Hindlimb muscle (tissue), 1 donor: ENCODE measurements at places on chromosomes 12 and 14. TPM values are rescaled to one million over a fixed set of nuclear protein-coding genes. Genes with fewer than 3 reads are reported as not detected.
A peak's percentile ranks its signal among the peaks of the same experiment; 100 is the strongest.

GRCh38 chr14:58942516-58942915 is 246.0 kb upstream of the DAAM1 start:
- no peak for DNase-seq

DNA sequence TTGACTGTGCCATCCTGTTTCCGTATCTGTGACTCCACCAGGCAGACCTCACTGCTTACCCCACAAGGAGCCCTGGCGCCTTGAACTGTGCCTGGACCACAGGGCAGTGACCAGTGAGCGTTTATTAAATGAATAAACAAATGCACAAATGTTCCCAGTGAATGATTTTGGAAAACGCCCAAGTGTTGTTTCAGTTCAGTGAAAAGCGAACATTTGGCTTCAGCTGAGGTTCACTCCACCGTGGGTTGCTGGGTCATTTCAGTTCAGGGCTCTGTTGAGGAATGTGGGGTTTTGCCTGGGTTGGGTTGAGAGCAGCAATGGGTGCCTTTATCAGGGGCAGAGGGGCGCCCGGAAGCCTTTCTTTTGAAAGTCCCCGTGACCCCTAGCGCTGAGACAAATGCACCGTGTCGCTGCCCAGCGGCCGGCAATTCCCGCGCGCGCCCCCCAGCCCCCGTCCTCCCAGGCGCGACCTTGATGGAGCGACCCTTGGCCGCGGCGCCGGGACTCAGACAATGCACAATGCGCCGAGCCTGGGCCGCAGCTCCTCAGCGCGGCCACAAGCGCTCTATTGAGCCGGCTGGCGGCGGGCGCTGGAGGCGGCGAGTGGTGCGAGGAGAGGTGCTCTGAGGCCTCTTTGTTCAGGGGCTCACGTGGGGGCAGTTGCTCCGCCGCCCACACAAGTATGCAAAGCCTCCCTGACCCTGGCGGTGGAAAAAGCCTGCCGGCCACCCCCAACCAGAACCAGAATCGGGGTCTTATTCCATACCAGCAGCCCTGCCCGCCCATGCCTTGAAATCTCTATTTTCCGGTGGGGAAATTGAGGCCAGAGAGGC is 40.5 kb upstream of the CLMN start:
- DNase-seq: no peak

DNA sequence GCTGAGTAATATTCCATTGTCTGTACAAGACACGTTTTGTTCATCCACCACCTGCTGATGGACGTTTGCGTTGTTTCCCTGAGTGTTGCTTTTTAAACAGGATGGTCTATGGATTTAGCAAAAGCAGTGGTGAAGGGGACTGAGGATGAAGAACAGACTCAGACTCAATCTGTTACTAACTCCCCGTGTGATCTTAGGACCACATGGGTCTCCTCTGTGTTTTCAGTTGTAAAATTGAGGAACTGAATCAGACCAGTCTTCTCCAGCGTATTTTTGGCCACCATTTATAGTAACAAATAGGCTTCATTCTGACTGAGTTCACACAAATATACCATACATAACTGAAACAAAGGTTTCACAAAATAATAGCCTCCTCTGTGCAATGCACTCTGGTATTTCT is 85.6 kb downstream of the FOXN3 start:
- DNase-seq: no peak

DNA sequence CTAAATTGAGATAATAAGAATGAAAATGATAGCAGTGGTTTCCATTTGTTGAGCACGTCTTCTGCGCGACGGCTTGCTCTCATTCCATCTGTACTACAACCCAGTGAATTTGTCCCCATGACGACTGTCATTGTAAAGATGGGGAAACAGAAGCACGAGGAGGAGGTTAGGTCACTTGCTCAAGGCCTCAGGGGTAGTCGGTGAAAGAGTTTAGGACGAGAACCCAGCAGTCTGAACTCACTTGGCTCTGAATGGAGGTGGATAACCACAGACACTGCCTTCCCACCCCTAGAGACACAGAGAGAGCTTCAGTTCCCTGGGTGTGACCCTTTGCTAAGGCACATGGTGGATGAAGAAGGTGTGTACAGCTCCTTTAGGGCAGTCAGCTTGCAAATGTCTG is 30.9 kb upstream of the PLEKHG3 start:
- DNase-seq: no peak

DNA sequence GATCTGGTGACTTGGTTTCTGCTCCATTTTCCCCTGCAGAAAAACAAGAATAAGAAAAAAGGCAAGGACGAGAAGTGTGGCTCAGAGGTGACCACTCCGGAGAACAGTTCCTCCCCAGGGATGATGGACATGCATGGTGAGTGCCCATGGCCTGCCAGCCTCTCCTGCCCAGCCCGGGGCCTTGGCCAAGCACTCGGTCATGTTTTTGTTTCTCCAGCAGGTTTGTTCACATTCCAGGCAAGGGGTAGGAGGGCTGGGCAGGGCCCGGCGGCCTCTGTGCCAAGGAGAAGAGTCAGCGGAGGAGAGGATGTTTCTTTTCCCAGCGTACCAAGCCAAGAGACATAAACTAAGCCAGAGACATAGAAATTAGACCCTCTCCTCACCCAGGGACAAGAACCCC is 13.6 kb downstream of the BCL7A start:
- DNase-seq: no peak

- no peak for DNase-seq
These were observed 79.7 kb downstream of the FUT8 start for GRCh38 chr14:65492266-65492665.

GRCh38 chr14:67963960-67964812 is 144.6 kb downstream of the RAD51B start:
- no peak for DNase-seq

DNA sequence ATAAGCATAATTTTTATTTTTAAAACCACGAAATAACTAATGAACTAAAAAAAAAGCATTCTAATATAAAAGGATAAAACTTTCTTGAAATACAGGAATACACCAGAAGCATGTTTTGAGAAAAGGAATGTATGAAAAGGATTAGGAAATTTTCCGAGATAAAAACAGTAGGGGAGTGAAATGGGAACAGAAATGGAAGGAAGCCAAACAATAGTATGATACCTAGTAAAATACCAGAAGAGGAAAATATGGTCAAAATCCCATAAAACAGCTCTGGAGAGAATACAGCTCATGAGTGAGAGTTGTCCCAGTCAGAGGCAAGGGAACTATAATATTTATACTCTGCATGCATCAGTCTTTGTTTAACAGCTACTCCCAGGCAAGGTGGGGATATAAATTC is 1016.2 kb downstream of the SLC6A15 start:
- no peak for DNase-seq

DNA sequence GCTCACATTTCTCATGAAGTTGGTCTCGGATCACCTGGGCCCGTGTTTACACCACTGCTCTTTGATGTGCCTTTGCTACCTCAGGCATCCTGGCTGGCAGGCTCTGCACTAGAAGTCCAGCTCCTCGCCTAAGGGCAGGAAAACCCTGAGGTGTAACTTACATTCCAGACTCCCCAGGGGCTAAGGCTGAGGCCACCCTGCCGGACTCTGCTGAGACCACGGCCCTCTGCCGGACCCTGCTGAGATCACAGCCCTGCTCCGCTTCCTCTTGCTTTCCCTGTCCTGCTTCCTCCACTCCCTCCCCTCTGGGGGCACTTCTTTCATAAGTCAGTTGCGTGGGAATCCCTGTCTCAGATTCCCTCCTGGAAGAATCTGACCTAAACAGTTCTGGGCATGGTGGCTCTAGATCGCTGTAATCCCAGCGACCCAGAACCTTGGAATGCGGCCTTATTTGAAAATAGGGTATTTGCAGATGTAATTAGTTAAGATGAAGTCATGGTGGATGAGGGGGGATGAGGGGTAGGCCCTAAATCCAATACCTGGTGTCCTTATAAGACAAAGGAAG is 17.2 kb downstream of the RILPL1 start:
- no peak for DNase-seq

- DNase-seq: no peak
These were observed 1.6 kb downstream of the INSM2 start for GRCh38 chr14:35535483-35536112.

- DNase-seq: peak; percentile 85
These were observed 27.1 kb upstream of the CDK17 start for GRCh38 chr12:96427269-96427729.

DNA sequence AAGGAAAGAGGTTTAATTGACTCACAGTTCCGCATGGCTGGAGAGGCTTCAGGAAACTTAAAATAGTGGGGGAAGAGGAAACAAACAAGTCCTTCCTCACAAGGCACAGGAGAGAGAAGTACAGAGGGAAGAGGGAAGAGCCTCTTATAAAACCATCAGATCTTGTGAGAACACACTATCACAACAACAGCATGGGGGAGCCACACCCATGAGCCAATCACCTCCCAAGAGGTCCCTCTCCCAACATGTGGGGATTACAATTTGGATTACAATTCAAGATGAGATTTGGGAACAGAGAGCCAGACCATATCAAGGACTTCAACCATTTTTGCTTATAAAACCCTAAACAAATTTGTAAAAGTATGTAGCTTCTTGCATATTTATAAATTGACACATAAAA is 45.8 kb downstream of the SLCO1C1 start:
- no peak for DNase-seq

DNA sequence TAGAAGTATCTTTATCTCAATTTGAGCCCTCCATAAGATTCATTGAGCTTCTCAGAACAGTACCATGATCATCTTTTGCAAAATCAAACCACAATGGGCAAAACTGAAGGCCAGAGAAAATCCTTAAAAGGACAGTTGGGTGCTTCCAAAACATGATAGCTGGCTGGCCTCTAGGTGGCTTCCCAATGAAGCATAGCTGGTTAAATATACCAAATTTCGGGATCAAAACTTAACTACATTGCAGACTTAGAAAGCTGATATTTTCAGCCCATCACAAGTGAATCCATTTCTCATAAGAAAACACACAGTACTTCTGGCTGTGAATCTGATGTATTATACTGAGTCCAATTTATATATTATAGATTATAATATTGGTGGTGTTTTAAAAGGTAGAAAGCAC is 15.3 kb upstream of the PIK3C2G start:
- no peak for DNase-seq

DNA sequence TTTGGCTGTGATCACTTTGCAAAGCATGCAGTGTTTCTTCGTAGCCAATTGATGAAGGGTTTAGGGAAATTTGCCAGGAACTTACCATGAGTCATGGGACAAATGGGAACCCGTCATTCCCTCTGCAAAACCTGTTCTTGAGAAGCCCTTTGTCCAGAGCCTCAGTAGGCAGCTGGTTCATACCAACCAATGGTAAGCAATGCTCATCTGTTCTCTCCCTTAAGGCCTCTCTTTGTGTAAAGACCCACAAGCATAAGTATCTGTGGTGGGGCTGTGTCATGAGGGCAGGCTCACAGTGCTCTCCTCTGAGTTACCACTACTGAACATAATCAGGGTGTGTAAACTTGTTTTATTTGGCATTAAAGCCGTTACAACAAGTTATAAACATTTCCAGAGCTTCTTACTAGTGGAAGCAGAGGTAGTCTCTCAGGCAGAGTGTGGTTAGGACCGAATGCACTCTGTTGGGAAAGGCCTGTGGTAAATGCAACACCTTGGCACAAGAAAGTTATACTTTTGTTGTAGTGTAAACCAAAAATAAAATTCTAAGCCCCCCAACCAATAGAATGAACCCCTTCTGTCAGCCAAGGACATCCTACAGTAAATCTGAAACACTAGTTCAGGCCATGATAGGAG is 119.8 kb downstream of the SINHCAF start:
- no peak for DNase-seq

GRCh38 chr12:27635349-27635972 is 60.8 kb upstream of the REP15 start:
- peak; percentile 20 for DNase-seq

- DNase-seq: no peak
These were observed 55.5 kb upstream of the PCED1B start for GRCh38 chr12:47023953-47024352.

The KHNYN gene
- 37.8 TPM for polyA plus RNA-seq

The BMAL2 gene
- polyA plus RNA-seq: 1.2 TPM

The CISTR gene
- not detected for polyA plus RNA-seq

The ALDH2 gene
- polyA plus RNA-seq: 36.6 TPM
